ENCODE measurements at places on chromosomes 13 and 19.

DNA sequence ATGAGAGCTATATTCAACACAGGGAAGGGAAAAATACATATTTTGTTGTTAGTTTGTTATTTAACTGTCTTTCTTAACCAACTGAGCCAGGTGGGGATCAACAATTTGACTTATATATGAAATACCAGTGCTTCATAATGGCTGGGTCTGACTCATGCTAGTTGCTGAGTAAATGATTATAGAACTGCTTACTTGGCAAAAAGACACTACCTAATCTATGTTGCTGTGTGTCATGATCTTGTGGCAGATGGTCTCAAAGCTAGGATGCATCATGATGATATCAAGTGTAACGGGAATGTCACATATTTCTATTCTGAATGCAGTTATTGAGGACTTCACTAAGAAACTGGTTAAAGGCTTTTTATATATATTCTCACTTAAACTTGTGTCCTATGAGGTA lies 727.4 kb upstream of the SLITRK1 start:
- DNase-seq = no peak

GRCh38 chr19:15291089-15291488 lies 41.2 kb downstream of the BRD4 start:
- no peak for DNase-seq

DNA sequence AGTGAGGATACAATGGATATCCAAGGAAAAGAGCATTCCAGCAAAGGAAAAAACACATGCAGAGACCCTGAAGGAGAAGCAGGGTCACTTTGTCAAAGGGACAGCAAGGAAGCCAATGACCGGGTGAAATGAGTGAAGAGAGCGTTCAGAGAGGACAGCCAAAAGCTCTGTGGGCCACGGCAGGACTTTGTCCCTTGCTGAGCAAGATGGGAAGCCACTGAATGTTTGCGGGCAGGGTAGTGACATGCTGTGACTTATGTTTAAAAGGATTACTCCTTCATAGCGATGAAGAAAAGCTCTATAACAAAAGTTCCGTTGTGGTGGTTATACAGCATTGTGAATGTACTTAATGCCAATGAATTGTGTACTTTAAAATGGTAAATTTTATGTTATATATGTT lies 16.5 kb downstream of the ZAR1L start:
- DNase-seq = no peak

DNA sequence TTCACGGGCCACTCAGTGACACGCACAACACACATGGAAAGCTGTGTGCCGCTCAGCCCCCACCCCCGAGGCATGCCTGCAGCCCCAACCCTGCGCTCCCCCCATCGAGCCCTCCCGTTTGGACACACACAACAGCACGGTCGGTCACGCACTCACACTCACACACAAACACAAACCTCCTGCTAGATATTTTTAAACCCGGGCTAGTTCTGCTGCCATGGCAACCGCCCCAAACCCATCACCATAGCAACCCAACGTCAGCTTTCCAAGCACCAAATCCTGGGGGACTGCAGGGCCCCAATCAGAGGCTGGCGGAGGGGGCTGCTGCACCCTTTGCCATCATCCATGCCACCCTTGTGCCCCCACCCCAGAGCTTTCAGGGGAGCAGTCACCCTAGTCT lies 2.5 kb upstream of the NOVA2 start:
- DNase-seq = peak; percentile 86

DNA sequence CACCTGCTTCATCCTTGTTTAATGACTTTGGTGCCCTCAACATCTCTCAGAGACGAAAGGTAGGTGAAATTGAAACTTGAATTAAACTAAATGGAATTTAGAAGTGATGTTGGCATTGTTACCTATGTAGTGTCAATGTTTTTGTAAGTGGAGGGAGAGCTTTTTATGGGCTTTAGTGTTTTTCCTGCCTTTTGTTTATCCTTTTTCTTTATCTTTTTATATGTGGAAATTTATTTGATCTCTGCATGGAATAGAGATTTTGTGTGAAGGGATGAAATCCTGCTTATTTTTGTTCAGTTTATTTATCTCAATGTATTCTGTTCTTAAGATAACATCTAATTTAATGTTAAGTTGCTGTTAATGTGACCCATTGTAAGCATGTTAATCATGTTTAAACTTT lies 39.5 kb downstream of the PAN3 start:
- no peak for DNase-seq

GRCh38 chr13:39822437-39822836 lies 167.0 kb downstream of the COG6 start:
- no peak for DNase-seq

GRCh38 chr13:98824376-98825160 lies 72.1 kb upstream of the SLC15A1 start:
- DNase-seq = no peak

GRCh38 chr13:73519396-73520116 lies 460.8 kb downstream of the KLF5 start:
- no peak for DNase-seq

DNA sequence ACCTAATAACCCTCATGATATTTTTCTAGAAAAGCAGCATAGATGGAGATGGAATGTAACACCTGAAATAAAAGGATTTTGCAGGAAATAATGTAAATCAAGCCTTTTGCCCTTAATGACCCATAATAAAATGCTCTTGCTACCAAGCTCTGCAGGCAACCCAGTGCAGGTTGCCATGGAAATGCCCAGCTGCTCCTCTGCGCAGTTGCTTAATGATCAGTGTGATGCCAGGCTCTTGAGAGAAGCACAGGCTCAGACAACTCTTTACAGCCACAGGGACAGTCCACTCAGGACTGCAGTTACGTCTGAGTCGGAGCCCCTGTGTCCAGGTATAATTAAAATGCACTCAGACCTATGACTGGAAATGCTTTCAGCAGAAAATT lies 165.5 kb downstream of the LACC1 start:
- peak; percentile 54 for DNase-seq
